ENCODE measurements at places on chromosomes 4 and X.

DNA sequence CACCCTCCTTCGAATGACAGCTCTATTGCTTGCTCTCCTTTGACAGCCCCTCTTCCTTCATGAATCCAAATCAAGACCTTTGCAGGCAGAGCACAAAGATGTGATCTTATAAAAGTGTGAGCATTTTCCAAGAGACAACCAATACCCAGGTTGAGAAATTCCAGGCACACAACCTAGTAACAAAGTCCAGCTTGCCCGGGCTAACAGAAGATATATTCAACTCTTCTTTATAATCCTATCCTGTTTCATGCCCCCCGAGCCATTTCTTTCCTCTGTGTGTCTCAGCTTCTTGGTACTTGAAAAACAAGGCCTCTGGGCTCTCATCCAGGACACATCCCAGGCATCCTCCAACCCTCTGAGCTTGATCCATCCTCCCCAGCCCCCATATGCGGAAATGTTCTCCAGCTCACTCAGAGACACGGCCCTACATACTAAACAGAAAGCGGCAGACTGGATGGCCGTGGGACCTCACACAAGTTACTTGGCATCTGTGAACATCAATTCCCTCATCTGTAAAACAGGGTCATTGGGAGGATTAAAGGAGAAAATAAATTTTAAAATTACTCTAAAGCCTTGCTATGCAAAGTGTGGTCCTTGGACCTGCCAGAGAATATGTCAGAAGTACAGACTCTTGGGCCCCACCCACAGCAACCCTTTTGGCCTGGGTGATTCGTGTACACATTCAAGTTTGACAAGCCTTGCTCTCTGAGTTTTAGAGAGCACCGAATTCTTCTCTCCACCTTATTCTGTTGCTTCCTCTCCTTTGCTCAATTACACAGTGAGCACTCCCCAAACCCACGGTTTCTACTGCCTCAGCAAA is 627.0 kb downstream of the BCOR start:
- DNase-seq, result no peak

GRCh38 chr4:148901075-148901705 is 459.0 kb upstream of the NR3C2 start:
- no peak for DNase-seq

DNA sequence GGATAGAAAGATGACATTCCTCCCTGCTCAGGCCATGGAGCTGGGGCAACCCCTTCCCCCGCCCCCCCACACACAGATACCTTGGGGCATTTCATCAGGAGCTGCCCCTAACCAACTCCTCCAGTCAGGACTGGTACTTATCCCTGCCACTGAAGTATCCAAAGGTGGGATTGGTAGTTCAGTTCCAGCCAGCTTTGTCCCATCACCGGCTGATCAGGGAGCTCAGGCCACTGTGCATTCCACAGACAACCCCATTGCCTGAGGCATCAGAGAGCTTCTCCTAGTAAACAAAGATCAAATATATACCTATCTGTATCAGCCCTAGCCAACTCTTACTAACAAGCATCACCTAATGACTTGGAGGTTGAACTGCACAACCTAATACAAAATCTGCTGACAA is 218.2 kb upstream of the FMR1 start:
- DNase-seq, result no peak

- no peak for DNase-seq
Measured at GRCh38 chr4:153346563-153346962, 2.1 kb downstream of the MND1 start.

DNA sequence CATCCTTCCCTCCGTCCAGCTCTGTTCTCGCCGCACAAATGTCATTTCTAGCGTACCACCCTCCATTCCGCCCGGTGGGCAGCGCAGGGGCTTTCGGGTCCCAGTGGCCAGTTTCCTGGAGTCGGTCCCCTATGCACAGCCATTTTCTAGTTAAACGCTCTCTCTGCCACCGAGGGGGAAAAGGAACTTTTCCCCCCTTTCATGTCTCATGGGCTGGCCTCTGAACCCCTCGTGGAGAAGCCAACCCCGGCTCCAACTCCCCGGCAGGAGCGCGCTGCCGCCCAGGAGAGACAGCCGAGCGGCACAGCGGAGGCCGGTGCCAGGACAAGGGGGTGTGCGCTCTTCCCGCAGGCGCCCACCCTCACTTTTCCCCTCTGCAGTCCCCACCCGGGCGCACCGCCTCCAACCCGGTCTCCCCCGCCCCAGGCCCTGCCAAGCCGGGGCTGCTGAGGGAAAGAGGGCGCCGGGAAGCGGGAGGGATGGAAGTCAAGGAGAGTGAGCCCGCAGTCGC is 662 bp downstream of the APBB2 start:
- no peak for DNase-seq

DNA sequence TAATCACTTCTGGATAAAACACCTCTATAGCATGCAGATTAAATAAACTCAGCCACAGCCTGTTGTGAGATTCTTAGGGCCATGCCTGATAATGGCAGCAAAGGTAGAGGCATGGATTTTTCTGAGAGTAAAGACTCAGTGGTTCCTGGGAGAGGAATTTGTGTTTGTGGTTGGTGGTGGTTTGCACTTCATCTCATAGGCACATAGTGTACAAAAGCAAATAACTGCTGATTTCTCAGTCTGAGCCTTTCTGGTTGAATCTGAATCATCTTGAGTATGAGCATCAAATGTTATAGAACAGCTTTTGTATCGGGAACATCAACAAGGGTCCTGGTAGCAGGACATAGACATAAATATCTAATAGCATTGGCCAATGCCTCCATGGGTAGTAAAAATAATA is 274.3 kb downstream of the FRMPD4 start:
- DNase-seq, result no peak

GRCh38 chr4:156732634-156733033 is 239.0 kb downstream of the PDGFC start:
- no peak for DNase-seq

DNA sequence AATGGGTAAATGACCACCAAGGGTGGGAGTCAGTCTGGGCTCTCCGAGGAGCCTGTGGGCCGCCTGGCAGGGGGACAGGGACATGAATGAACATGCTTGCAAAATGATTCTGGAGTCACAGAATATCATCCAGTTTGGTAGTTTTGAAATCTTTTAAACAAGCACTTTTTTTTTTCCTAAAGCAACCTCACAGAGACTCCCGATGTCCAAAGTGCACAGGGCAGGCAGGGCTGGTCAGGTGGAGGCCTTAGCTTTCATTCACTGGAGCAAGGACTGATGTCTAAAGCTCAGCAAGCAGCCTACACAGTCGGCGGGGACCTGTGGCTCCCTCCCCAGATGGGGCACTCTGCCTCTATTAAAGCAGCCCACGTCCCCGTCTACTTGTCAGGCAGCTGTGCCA is 402.9 kb downstream of the PPP1R2C start:
- DNase-seq, result no peak
